ENCODE measurements at places on chromosomes 6 and 20.

DNA sequence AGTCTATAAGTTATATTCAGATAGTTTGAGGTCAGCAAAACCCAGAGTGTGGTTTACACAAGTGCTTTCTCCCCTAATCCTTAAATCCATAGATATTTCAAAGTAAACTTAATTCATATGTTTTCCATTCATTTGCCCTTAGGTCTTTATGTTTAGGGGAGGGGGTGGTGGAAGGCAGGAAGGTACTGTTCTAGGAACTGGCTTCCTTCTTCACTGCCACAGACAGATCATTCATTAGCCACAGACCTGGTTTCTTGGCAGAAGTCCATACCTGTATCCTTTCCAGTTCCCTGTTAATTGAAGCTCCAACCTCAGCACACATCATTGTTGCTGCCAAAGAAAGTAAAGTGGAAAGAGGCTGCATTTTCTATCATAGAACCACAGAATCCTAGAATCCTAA is 123.0 kb downstream of the AIG1 start:
- no peak for DNase-seq

GRCh38 chr6:66496659-66497058 is 789.6 kb upstream of the EYS start:
- no peak for DNase-seq

- DNase-seq = no peak
Observed at GRCh38 chr6:170207586-170208181, 83.2 kb downstream of the DLL1 start.

DNA sequence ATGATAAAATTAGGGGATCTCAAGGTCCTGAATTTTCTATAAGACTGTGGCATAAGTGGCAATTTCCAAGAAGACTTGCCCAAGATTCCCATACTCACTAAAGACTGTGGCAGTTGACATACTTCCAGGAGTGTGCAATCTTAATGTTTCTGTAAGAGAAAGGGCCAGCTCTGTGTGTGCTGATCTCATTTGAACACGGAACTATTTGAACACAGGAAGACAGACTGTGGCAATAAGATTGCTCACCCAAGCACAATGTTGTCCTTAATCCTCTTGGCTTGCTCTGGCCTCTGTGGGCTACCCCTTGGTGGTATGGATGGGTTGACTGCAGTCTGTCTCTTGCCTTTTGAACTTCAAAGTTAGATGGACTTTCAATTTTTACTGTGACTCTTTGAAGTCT is 151.4 kb downstream of the PHF3 start:
- DNase-seq = no peak

DNA sequence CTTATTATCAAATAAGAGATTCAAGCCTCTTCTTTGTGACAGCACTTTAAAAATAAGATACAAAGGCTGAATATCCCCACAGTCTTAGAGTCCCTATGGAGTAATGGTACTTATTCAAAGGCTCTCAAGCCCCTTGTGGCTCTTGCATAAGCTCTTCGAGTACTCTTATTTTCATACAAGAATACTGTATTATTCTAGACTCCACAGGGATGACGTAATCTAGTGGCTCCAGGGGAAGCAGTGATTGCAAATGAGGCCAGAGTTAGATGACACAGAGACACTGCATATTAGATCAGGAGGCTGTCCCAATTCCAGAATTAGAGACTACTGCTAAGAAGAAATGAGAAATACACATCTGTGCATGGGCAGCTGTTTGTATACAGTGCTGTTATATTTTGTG is 1195.9 kb upstream of the MAP3K7 start:
- DNase-seq = no peak
